Activated naive CD8-positive, alpha-beta T cell treated with anti-CD3 and anti-CD28 coated beads, Interleukin-2, amount 10 ng/mL, durations not matched to agents 7 days and 5 days (primary cell): ENCODE measurements at places on chromosomes 7 and 10.

DNA sequence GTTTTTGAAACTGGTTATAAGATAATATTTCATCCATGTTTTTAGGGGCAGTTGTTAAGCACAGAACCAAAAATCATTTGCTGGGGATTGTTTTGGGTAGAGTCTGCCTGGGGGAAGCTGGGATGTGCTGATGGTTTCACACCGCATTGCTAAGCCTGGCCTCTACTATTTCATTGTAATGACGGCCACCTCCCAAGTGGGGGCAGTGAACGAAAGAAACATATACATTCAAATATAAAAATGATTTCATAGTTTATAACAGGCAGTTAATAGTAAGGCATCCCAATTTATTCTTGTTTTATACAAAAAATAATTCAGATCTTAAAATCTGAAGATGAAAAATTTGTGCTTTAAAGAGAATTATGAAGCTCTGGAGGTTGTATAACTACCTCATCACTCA is 750.8 kb downstream of the REEP3 start:
- no peak for DNase-seq
- no peaks in the 10 kb centered on the region for H3K27me3 ChIP-seq
- no peak overlapping the region for H3K27ac ChIP-seq

DNA sequence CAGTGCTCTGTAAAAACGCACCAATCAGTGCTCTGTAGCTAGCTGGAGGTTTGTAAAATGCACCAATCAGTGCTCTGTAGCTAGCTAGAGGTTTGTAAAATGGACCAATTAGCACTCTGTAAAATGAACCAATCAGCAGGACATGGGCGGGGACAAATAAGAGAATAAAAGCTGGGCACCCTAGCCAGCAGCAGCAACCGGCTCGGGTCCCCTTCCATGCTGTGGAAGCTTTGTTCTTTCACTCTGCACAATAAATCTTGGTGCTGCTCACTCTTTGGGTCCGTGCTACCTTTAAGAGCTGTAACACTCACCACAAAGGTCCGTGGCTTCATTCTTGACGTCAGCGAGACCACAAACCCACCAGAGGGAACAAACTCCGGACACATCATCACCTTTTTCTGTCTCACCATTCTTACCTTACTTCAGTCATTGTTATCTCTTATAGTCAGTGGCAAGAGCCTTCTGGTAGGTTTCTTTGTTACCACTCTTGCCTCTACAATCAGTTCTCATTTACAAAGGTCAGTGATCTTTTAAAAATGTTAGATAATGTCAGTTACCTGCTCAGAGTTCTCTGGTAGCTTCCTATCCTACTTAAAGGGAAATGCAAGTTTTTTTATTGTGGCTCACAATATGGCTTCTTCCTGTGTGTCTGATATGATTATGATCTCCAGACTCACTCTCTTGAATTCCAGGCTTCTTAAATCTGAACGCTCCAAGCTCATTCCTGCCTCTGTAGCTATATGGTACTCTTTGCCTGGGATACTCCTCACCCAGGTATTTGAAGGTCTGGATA is 4.5 kb downstream of the STAM start:
- H3K4me1 ChIP-seq, result peaks cover 48% of the 10 kb centered on the region
- H3K27ac ChIP-seq, result peak overlapping the region; percentile 94
- peak overlapping the region; percentile 81 for H3K4me3 ChIP-seq
- H3K27me3 ChIP-seq, result no peaks in the 10 kb centered on the region

DNA sequence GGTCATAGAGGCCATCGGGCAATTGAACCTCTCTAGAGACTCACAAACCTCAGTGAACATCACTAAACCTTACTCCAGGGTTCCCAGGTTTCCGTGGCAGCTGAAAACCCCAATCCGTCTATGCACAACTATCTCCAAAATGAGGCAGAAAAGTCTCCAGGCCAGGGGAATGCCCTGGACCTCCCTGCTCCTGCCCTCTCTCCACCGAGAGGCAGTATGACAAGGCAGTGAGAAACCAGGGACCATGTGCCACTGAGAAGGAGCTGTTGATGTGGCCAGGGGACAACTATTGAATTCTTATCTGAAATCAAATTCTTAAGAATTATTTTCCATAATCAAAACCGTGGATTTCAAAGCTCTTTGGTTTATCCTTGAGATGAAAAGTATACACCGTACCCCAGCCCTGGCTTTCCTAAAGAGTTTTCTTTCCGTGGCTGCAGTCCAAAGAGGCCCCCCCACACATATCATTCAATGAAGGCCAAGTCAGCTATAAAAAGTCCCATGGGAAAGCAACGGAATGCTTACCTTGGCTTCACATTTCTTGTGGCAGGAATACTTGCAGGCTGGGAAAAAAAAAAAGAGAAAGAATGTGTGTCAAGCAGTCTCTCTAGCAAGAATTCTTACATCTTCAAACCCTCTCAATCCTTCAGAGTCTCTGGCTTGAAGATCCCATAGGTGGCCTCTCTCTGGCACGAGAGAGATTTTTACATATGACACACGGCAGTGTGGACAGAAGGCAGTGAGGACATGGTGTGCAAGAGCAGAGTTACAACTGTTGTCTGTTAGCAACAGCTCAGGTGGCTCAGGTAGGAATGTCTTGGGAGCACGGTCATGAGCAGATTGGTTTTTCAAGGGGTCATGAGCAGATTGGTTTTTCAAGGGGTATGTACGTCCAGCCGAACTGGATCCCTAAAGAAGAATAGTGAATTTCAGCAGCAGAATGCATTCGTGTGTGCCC is 75.2 kb downstream of the TNS3 start:
- H3K4me1 ChIP-seq, result no peaks in the 10 kb centered on the region
- H3K27me3 ChIP-seq, result no peaks in the 10 kb centered on the region

GRCh38 chr10:27035163-27035562 is 65.1 kb downstream of the ANKRD26 start:
- H3K4me1 ChIP-seq, result peaks cover 16% of the 10 kb centered on the region
- no peak overlapping the region for H3K27ac ChIP-seq
- H3K4me3 ChIP-seq, result peak overlapping the region; percentile 37
- peaks cover 27% of the 10 kb centered on the region for H3K36me3 ChIP-seq
- no peak for DNase-seq

DNA sequence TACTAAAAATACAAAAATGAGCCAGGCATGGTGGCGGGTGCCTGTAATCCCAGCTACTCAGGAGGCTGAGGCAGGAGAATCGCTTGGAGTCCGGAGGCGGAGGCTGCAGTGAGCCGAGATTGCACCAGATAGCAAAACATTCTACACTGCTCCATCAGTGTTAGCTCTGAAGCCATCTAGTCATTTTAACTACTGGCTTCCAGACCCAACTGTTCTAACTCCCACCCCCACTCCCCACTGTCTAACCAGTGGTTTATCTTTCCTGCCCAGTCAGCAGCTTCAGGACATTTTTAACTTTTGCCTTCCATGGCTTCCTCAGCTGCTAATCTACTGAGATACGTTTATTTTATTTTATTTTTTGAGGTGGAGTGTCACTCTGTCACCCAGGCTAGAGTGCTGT is 6.2 kb upstream of the FRAT1 start:
- no peak overlapping the region for H3K4me3 ChIP-seq
- H3K27me3 ChIP-seq, result peaks cover 2% of the 10 kb centered on the region
- DNase-seq, result no peak
- H3K27ac ChIP-seq, result no peak overlapping the region

GRCh38 chr10:111319866-111320265 is 243.0 kb downstream of the ADRA2A start:
- no peak overlapping the region for H3K27ac ChIP-seq
- no peak overlapping the region for H3K4me3 ChIP-seq
- H3K27me3 ChIP-seq, result peaks cover 9% of the 10 kb centered on the region
- DNase-seq, result no peak
- no peaks in the 10 kb centered on the region for H3K4me1 ChIP-seq

- no peak overlapping the region for H3K27ac ChIP-seq
- no peaks in the 10 kb centered on the region for H3K4me1 ChIP-seq
- no peak for DNase-seq
- no peak overlapping the region for H3K4me3 ChIP-seq
- no peaks in the 10 kb centered on the region for H3K36me3 ChIP-seq
These were observed 345.0 kb upstream of the PCDH15 start for GRCh38 chr10:55146032-55146431.

- no peaks in the 10 kb centered on the region for H3K4me1 ChIP-seq
- DNase-seq, result no peak
- H3K4me3 ChIP-seq, result no peak overlapping the region
- no peaks in the 10 kb centered on the region for H3K27me3 ChIP-seq
- no peaks in the 10 kb centered on the region for H3K36me3 ChIP-seq
These were observed 12.8 kb downstream of the UBE2D4 start for GRCh38 chr7:43938892-43939482.

DNA sequence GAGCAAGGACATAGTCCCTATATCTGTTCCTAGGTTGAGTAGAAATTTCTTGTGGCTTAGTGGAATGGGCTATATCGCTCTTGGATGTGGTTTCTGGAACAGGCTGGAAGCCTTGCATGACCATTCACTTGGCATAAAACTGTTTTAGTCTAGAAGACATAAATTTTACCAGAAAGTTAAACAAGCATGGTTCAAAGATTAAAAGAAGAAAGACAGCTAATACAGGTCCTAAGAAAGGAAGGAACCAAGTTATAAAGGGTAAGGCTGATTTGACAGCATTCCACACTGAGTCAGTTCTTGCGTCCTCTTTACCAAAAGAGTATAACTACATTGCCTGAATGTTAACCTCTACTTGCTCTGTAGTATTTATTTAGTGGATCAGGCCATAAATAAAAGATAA is 724.2 kb downstream of the SORCS1 start:
- DNase-seq, result no peak
- no peak overlapping the region for H3K4me3 ChIP-seq
- H3K27ac ChIP-seq, result no peak overlapping the region
- no peaks in the 10 kb centered on the region for H3K36me3 ChIP-seq
- H3K4me1 ChIP-seq, result no peaks in the 10 kb centered on the region

GRCh38 chr7:88243345-88243909 is 23.6 kb upstream of the SRI start:
- H3K27ac ChIP-seq, result no peak overlapping the region
- H3K36me3 ChIP-seq, result no peaks in the 10 kb centered on the region
- peaks cover 25% of the 10 kb centered on the region for H3K27me3 ChIP-seq

DNA sequence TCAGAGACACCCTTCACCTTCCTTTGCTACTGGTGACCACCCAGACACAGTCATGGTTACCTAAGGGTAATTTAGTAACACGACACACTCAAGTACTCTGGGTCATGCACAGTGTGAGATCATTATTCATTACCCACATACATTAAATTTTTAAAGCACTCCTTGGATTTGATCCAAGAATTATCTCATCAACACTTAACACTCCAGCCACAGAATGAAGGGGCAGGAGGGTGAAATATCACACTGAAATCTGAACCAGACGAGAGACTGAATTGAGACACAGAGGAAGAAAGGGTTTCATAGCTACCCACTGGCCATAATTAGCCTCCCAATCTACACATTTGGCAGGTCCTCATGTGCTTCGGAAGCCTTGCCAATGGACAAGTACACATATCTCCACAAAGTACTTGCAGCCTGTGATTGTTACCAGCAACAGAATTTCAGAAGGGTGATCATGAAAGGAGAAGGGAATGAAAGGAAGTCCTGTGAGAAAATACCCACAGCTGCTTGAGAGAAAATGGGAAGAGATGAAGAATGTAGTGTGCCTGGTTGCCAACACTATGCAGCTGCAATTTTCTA is 189.3 kb downstream of the POLR1F start:
- H3K27ac ChIP-seq, result no peak overlapping the region
- H3K4me1 ChIP-seq, result no peaks in the 10 kb centered on the region
- no peaks in the 10 kb centered on the region for H3K36me3 ChIP-seq

DNA sequence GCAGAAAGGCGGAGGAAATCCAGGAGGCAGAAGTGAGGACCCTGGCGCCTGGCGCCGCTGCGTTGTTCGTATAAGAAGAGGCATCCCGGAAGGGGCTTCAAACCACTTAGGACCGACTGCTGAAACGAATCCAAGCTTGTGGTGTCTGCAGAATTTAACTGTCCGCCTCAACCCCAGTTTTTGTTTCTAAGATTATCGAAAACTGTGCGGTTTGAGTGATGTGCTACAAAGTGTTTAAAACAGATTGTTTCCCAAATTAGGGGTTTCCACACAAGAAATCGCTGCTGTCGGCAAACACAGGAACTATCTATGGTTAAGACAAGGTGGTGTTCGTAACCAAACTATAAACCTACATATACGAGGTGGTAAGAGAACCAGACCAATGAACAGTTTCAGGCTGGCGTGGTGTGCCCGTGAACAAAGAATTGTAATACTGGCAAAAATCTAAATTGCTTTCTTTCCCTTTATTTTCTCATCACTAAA is 835 bp upstream of the DGKI start:
- H3K4me3 ChIP-seq, result peak overlapping the region; percentile 21
- DNase-seq, result no peak
- H3K27me3 ChIP-seq, result peaks cover 61% of the 10 kb centered on the region
- no peak overlapping the region for H3K27ac ChIP-seq
- H3K36me3 ChIP-seq, result no peaks in the 10 kb centered on the region
- no peaks in the 10 kb centered on the region for H3K4me1 ChIP-seq

DNA sequence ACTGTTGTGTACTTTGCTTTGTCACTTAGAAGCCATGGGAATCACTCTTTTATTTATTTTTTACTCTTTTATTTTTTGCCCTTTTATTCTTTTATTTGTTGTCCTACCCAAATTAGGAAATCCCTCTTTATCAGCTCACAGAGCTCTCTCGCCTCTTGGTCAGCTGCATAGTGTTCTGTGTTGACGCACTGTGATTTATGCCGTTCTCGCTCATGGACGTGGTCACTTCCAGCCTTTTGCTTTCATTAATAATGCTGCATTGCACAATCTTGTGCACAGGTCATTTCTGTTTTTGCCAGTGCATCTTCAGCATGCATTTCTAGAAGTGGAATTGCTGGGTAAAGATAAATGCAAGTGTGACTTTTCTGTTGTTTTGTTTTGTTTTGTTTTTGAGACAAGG is 42.3 kb downstream of the FBH1 start:
- H3K4me1 ChIP-seq, result no peaks in the 10 kb centered on the region
- DNase-seq, result no peak
- H3K27ac ChIP-seq, result no peak overlapping the region
- no peaks in the 10 kb centered on the region for H3K27me3 ChIP-seq
- H3K4me3 ChIP-seq, result no peak overlapping the region
- H3K36me3 ChIP-seq, result peaks cover 25% of the 10 kb centered on the region

DNA sequence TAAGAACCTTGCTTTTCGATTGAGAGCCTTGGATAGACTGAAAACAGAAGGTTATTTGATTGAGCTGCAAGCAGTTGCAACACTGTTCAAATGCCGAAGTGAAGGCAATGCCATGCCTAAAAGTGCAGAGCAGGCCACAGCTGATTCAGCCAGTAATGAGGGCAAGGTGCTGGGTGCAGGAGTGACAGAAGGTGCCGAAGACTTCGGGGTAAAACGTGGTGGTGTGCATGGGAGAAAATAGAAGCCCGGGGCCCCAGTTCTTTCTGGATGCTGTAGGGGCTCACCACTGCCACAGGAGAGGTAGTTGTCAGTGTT is 43.6 kb upstream of the GATAD1 start:
- peaks cover 19% of the 10 kb centered on the region for H3K36me3 ChIP-seq
- H3K4me3 ChIP-seq, result peak overlapping the region; percentile 53
- H3K27me3 ChIP-seq, result no peaks in the 10 kb centered on the region

GRCh38 chr10:88660598-88660884 is 3.7 kb upstream of the LIPF start:
- peaks cover 4% of the 10 kb centered on the region for H3K27me3 ChIP-seq
- no peak overlapping the region for H3K27ac ChIP-seq
- no peaks in the 10 kb centered on the region for H3K36me3 ChIP-seq

- peaks cover 38% of the 10 kb centered on the region for H3K4me1 ChIP-seq
- H3K27ac ChIP-seq, result peak overlapping the region; percentile 76
- H3K27me3 ChIP-seq, result no peaks in the 10 kb centered on the region
- no peak for DNase-seq
- H3K36me3 ChIP-seq, result peaks cover 16% of the 10 kb centered on the region
These were observed 1.6 kb downstream of the SEPHS1 start for GRCh38 chr10:13346283-13347042.

- H3K4me3 ChIP-seq, result peak overlapping the region; percentile 24
- no peaks in the 10 kb centered on the region for H3K27me3 ChIP-seq
- peak; percentile 31 for DNase-seq
- peak overlapping the region; percentile 44 for H3K27ac ChIP-seq
- peaks cover 3% of the 10 kb centered on the region for H3K36me3 ChIP-seq
- peaks cover 19% of the 10 kb centered on the region for H3K4me1 ChIP-seq
These were observed 51.5 kb downstream of the FAM107B start for GRCh38 chr10:14723052-14723689.
